ENCODE measurements at places on chromosomes 11 and 22.

- no peak for DNase-seq
These were observed 157.0 kb upstream of the NECTIN1 start for GRCh38 chr11:119885861-119886567.

DNA sequence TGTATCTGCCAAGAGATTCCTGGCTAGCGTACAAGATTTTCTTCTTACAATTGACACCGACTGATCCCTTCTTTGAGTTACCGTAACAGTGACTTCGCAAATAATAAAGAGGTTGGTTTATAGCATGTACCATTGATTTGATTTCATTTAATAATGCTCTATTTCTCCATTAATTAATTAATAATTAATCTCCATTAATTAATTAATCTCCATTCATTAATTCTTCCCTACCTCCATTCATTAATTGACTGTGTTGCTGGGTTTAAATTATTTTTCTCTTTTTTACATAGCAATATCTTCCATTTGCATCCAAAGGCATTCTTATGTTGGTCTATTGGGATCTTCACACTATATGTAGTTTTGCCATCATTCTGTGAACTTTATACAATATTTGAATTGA is 21.0 kb downstream of the OR5AS1 start:
- no peak for DNase-seq

GRCh38 chr11:74684661-74685060 is 46.6 kb downstream of the CHRDL2 start:
- no peak for DNase-seq

- no peak for DNase-seq
These were observed 30.4 kb downstream of the USH1C start for GRCh38 chr11:17513853-17514252.

DNA sequence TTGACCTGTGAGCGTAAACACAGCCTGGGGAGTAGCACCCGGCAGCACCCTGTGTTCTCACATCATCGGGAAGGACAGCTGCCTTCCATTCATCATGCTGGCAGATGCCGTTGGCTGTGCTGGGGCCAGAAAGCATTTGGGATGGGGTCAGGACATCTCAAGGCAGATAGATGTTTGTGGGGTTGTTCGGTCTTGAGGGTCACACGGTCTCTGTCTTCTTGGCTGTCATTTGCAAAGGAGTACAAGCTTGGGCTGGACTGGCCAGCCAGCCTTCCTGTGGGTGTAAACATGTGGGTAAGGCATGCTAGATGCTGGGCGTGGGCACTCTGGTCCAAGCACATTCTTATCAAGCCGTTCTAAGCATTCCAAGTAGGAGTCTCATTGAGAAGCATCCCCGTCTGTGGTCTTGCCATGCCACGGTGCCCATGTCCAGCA is 81.4 kb downstream of the TBC1D22A start:
- no peak for DNase-seq

GRCh38 chr11:94968334-94968958 is 4.9 kb downstream of the CWC15 start:
- DNase-seq, result no peak

DNA sequence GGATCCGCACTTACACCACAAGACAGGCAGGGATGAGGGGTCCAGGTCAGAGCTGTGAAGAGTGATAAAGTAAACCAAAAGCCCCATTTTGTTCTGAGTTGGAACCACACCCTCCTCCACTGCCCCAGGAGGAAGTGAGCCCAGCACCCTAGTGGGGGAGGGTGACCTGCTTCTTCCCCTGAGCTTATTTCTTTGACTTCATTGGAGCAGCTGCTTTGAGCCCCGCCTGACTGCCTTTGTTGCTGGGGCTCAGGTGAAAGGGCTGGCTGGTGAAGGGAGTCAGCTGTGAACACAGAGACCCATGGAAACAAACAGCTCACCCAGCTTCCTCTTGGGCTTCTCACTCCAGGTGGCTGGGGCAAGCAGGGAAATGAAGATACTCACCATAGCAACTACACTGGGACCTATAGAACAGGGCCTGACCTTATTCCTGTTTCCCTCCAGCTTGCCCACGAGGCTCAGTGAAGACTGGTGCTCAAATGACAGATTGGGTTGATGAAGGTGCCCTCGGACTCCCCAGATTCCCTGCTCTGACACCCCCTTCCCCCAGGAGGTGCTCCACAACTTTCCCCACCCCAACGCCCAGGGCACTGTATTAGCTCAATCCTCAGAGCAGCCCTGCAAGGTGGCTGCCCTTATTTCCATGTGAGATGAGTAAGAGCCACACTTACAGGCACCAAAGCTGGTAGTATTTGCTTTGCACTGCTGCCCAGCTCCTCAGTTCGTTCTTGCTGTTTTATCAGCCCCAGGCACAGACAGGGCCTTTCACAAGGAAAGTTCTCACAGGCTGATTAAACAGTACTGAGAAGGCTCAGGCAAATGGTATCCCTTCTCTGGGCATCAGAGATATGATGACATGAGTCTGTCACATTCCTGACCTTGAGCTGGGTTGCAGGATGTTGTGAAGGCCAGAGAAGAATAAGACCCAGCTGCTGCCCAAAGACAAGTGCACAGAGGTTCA is 2.4 kb downstream of the UCP2 start:
- DNase-seq, result peak; percentile 60

GRCh38 chr22:20628081-20628939 is 120.9 kb downstream of the MED15 start:
- DNase-seq, result no peak

DNA sequence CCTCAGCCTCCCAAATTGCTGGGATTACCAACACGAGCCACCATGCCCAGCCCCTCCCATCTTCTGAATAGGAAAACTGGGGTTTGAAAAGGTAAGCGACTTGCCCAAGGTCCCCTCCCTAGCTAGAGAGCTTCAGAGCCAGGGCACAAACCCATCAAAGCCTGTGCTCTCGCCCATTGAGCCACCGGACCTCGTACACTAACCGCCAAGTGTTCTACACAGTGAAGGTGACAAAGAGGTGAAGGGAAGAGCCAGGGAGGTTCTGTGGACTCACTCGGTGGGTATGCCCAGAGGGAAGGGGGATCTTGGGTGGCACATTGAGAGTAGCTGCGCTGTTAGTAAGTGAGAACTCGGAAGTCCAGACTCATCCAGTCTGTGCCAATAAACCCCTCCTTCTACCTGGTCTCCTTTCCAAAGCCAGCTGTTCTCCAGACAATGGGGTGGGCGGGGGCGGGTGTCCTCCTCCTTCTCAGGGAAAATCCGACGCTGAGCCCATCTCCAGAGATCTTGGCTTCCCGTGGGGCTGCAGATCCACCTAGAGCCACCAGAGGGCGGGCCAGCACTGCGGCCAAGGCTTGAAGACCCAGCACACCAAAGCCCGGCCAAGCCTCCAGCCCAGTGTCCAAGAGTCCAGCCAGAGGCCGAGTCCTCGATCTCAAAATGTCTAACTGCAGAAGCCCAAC is 3.2 kb upstream of the RTN4RL2 start:
- DNase-seq, result peak; percentile 56

DNA sequence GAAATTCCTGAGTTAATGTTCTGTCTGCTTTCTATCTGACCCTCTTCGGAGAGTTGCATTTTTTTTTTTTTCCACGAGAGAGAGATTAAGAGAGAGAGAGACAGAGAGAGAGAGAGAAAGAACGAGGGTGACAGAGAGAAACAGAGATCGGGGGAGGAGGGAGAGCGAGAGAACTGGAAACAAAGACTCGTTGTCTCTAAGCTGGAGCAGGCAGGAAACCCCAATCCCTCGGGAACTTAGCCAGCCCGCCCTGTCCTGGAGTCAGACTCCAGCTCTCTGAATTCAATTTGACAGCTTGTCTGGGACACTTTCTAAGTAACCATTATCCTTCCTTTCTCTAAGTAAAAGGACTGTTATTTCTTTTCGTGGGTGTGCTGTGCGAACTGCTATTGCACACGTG is 76.9 kb downstream of the KCNJ1 start:
- DNase-seq, result no peak

DNA sequence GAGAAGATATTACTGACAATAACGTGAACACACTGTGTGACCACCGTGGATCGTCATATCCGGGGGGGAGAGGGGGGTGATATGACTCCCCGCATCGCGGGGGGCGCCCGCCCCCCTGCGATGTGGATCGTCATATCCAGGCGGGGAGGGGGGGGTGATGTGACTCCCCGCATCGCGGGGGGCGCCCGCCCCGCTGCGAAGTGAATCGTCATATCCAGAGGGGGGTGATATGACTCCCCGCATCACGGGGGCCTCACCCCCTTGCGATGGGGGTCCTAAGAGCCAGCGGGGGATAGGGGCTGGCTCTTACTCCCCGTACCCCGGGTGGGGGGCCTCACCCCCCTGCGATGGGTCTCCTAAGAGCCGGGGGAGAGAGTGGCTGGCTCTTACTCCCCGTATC is 19.9 kb downstream of the UNC93B1 start:
- no peak for DNase-seq

GRCh38 chr22:38467904-38468442 is at the start of gene KDELR3:
KDELR3 (plus strand) TSS chr22:38468096; CDS start chr22:38468234, 138 bp downstream.
- DNase-seq, result peak; percentile 66

- DNase-seq, result peak; percentile 18
These were observed 36.9 kb upstream of the CLPB start for GRCh38 chr11:72471005-72471898.

DNA sequence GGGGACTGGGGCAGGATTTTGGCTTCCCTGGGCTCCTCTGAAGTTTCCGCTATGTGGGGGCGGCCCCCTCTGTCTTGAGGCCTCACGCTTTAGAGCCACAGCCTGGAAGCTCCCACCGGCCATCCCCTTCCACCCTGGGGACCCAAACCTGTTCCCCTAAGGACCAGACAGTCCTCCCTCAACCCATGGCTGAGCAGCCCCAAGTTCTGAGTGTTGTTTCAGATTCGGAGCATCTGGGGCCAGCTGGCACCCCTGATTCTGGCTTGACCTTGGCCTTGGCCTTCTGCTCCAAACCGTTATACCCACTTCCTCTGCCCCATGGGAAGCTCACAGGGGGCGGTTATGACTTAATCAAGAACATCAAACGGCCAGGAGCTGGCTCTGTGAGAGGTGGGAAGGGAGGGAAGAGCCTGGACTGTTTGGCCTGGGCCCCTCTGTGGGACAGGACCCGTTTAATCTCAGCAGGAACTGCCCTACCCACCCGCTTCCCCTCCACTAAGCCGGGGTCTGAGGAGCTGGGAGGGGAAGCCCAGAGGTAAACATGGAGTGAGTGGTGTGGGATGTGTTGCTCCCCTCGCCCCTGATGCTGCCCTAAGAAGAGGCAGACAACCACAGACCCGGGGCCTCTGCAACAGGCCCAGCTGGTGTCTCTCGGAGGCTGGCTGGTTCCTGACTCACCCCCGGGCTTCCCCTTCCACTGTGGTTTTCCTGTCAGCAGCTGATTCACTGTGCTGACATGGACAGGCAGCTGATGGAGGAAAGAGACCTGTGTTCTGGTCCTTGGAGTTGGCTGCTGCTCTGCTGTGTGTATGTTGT is 3.4 kb downstream of the CD82 start:
- peak; percentile 84 for DNase-seq

GRCh38 chr22:39927544-39927943 is 26.7 kb downstream of the GRAP2 start:
- DNase-seq, result no peak

- DNase-seq, result no peak
These were observed 128.4 kb downstream of the OPCML start for GRCh38 chr11:133403900-133404299.

DNA sequence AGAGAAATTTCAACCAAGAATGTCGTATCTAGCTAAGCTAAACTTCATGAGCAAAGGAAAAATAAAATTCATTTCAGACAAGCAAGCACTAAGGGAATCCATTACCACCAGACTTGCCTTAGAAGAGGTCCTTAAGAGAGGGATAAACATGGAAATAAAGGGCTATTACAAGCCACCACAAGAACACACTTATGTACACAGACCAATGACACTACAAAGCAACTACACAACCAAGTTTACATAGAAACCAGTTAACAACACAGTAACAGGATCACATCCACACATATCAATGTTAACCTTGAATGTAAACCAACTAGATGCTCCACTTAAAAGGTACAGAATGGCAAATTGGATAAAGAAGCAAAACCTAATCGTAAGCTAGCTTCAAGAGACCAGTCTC is 38.0 kb downstream of the TMEM123 start:
- DNase-seq, result no peak

- DNase-seq, result peak; percentile 47
These were observed 30.4 kb downstream of the PACS1 start for GRCh38 chr11:66100272-66101065.

GRCh38 chr22:46646531-46647215 is 26.5 kb downstream of the GRAMD4 start:
- no peak for DNase-seq

- DNase-seq, result no peak
These were observed 57.2 kb upstream of the LRRC55 start for GRCh38 chr11:57124505-57124904.

All from stimulated activated CD8-positive, alpha-beta memory T cell treated with anti-CD3 and anti-CD28 coated beads, Interleukin-15, amount 100 ng/mL, for 48 hours (primary cell).